ENCODE measurements at places on chromosomes 1 and 21.

- no peak for DNase-seq
Measured at GRCh38 chr1:42747125-42747524, 7.1 kb upstream of the CLDN19 start.

- DNase-seq = no peak
Measured at GRCh38 chr21:42363312-42363711, 3.0 kb downstream of the TFF1 start.

- DNase-seq = no peak
Measured at GRCh38 chr1:28535180-28535579, 17.7 kb upstream of the TRNAU1AP start.

DNA sequence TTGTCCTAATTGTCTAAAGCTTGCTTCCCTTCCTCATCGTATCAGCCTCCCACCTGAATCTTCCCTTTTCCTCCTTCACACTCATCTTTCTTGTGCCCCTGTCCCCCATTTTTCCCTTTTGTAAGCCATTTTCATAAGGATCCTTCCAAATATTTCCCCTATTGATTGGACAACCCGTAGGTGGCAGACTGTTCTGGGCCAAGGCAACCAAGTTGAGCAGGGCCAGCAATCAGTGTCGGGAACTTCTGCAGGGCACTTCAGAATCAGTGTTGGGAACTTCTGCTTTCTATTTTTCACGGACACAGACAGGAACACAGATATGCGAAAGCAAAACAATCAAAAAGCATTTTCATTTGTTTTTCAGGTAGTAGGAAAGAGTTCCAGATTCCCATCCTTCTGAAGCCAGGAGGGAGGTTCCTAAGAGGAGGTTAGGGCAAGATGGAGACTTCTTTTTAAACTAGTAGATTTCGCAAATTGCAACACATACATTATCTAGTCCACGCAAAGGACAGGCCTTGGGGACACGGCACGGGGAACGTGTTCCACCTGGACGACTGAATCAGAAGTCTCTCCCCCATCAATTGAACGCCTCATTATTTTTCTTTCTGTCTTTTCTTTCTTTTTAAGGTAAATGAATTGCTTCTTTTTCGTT lies 691 bp upstream of the MPZL1 start:
- DNase-seq = peak; percentile 57

DNA sequence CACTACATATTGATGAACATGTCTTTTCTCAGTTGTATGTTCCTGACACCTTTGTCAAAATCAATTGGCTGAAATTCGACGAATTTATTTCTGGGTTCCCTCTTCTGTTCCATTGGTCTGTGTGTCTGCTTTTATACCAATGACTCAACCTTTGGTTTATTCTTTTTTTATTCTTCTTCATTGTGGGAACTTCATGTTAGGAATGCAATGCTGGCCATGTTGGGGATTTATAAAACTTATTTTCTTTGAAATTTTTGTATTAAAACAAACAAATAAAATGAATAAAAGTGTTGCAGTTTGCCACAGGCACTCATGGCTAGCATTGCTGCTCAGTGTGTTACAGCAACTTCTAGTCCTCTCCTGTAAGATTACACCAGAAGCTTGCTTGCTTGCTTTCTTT lies 287.8 kb downstream of the DUSP10 start:
- no peak for DNase-seq

- DNase-seq = no peak
Measured at GRCh38 chr1:50610563-50610962, 187.3 kb upstream of the DMRTA2 start.

GRCh38 chr1:162678439-162678838 lies 46.2 kb downstream of the DDR2 start:
- DNase-seq = peak; percentile 90

GRCh38 chr21:41228006-41228370 lies 60.0 kb downstream of the BACE2 start:
- no peak for DNase-seq

GRCh38 chr21:43961382-43961909 lies 50.7 kb upstream of the TRAPPC10 start:
- no peak for DNase-seq

GRCh38 chr1:89721351-89721750 lies 88.4 kb downstream of the LRRC8C start:
- peak; percentile 79 for DNase-seq
